ENCODE measurements at places on chromosomes 3 and 15. TPM values are rescaled to one million over a fixed set of nuclear protein-coding genes. Genes with fewer than 3 reads are reported as not detected.

Gene CTXN2
- total RNA-seq: not detected

Gene ZMYND10
- 1.7 TPM for total RNA-seq

Gene TNFAIP8L3
- total RNA-seq: 4.1 TPM

Gene EBLN2
- 0.35 TPM for total RNA-seq

Gene SLCO2A1
- 0.18 TPM for total RNA-seq

Gene IGSF10
- total RNA-seq: 0.29 TPM

Gene LTK
- 1.2 TPM for total RNA-seq

Gene INAFM2
- total RNA-seq: 5.5 TPM

Gene STT3B
- total RNA-seq: 116 TPM

Gene RASL12
- total RNA-seq: 12.1 TPM

Gene TAGLN3
- total RNA-seq: 5.5 TPM

Gene GOLGA8G
- not detected for total RNA-seq

Gene ITIH1
- not detected for total RNA-seq

Gene MKRN2OS
- not detected for total RNA-seq

Gene ZBTB20
- 6.0 TPM for total RNA-seq

Gene PTH1R
- 1.6 TPM for total RNA-seq

Gene LRTM1
- total RNA-seq: not detected

Gene THAP10
- 6.9 TPM for total RNA-seq

Gene LRCH3
- total RNA-seq: 17.9 TPM

Gene THBS1
- 114 TPM for total RNA-seq

Gene LHFPL4
- total RNA-seq: not detected

Gene ANKRD63
- total RNA-seq: not detected

Gene CAPN3
- 0.35 TPM for total RNA-seq

Gene PLSCR5
- not detected for total RNA-seq

Gene ANKUB1
- total RNA-seq: not detected

Gene VPS18
- total RNA-seq: 32.9 TPM

Gene CLDN16
- 0.35 TPM for total RNA-seq

Gene GABRR3
- total RNA-seq: not detected

Gene WDR82
- total RNA-seq: 45.3 TPM

Gene CACNA2D3
- total RNA-seq: under 0.01 TPM

Gene IL16
- under 0.01 TPM for total RNA-seq

Gene ATP13A5
- total RNA-seq: not detected

Gene IL17RE
- 5.5 TPM for total RNA-seq

Gene LRRC2
- not detected for total RNA-seq

Gene CCR8
- not detected for total RNA-seq

Gene DHFR2
- 1.6 TPM for total RNA-seq

Gene C3orf70
- 0.29 TPM for total RNA-seq

Gene GOLGA8K
- total RNA-seq: not detected

Gene COX17
- 19.3 TPM for total RNA-seq

Gene CCR9
- total RNA-seq: not detected

Gene CPLX3
- not detected for total RNA-seq

Gene DLEC1
- total RNA-seq: 0.18 TPM

Gene TUSC7
- not detected for total RNA-seq

Gene UBA7
- total RNA-seq: 36.3 TPM

Gene SLC26A6
- 26.2 TPM for total RNA-seq

Gene P2RY1
- 0.18 TPM for total RNA-seq

Gene ANKRD28
- total RNA-seq: 109 TPM

Gene EIF4A2
- 273 TPM for total RNA-seq

Gene CLRN1
- total RNA-seq: not detected

Gene MESP1
- not detected for total RNA-seq
